ENCODE measurements at places on chromosomes 1 and 21. TPM values are rescaled to one million over a fixed set of nuclear protein-coding genes. Genes with fewer than 3 reads are reported as not detected.

Gene ETV3L
- total RNA-seq: not detected

- DNase-seq: no peak
Observed at GRCh38 chr1:172699695-172700227, 40.9 kb downstream of the FASLG start.

- DNase-seq: no peak
Observed at GRCh38 chr1:39105061-39105840, 79.1 kb downstream of the NDUFS5 start.

DNA sequence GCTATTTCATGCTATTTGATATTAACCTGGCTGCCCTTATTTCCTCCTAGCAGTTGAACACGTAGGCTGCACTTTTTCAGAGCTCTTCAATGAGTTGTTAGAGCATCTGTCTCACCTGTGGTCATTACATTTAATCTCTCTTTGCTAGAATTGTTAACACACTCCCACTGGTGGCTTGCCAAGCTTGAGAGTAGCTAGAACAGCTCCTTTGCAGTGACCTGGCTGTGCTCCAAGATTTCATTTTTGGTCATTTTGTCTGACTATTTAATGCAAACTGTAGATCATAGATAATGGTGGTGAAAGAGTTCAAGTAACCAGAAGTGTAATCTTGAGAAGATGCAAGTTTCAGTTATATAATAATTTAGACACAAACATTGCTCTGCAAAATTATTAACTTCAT, 105.6 kb downstream of the LRRC7 start:
- no peak for DNase-seq

Gene HEYL
- 5.2 TPM for total RNA-seq

GRCh38 chr1:47491341-47491753, 53.5 kb downstream of the FOXD2 start:
- DNase-seq: no peak

Gene C8A
- not detected for total RNA-seq

- peak; percentile 2 for DNase-seq
Observed at GRCh38 chr1:247077876-247078257, 744 bp downstream of the ZNF670 start.

Gene RXFP4
- not detected for total RNA-seq

Gene GPR161
- total RNA-seq: 11.5 TPM

DNA sequence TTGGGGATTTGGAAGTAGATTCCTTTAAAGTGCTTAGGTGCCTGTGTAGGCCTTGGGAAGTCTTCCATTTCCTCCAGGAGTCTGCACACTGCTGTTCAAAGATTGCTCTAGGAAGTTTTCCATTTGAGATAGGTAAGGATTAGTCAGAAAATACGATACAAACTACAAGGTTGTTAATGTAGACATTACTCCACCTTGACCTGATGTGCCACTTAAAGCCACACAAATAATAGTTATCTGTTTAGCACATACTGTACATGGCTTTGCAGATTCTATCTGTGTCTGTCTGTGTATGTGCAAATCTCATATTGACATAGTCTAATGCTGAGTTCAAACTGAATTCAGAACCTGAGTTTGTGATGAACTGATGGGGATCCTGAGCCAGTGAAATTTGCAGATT, 118.4 kb downstream of the RHOU start:
- no peak for DNase-seq

Gene SLAMF9
- not detected for total RNA-seq

GRCh38 chr1:211735208-211736170, 60.1 kb upstream of the NEK2 start:
- peak; percentile 6 for DNase-seq

Gene MANEAL
- total RNA-seq: 3.5 TPM

DNA sequence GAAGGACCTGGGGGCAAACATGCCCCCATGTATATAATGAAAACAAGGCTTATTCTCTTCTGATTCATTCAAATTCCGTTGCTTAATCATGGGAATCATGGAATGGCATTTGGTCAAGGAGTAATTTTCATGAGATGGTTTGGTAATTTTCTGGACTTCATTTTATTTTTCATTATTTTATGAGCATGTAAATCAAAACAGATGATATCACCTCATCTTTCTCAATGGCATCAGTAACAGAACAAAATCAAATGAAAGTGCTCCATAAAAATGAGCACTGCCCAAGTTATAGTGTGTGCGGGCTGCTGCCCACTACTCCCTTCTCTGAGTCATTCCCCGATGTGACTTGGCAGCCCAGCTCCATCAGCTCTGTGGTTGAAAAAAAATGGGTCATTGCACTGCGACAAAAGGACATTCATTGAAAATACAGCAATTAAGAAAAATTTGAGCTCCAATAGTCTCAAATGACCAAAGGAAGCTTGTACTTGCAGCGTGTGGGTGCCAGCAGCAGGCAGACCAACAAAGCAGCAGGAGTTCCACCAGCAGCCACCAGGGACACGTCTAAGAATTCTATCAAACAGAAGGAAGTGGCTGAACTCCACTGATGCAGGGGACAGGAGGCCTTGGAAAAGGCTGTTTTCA, 84.3 kb upstream of the VAV3 start:
- no peak for DNase-seq

DNA sequence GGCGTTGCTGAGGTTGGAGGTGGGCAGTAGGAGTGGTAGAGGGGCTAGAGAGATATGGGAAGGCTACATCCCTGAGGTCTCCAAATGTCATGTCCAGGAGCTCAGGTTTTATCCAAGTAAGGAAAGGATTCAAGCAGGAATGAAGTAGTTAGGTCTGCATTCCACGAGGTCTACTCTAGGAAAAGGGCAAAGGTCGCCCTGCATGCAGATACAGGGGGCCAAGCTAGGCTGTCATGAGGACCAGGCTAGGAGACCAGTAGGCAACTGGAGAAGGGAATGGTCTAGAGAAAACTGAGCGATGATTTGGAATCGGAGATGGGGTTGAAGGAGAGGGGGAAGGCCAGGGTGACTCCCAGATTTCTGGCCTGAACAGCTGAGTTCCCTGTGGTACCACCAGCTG, 48.7 kb downstream of the IRF2BP2 start:
- no peak for DNase-seq

- DNase-seq: no peak
Observed at GRCh38 chr1:174623324-174624035, 175.7 kb downstream of the GPR52 start.

DNA sequence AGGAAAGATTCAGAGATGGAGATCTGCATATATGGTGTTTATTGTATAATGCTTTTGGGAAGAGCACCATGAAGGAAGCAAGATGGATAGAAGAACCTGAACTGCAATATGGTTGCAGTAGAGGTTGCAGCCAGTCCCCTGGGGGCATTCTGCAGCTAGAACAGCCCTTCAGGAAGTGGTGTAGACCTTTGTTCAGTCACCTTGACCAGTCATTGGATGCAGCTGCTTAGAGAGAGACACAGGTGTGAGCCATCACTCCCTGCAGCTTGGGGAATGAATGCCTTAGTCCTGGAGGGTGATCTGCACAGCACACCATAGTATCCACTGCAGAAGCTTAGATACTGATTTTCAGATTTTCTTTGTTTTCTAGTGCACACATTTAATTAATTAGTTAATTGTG, 42.3 kb downstream of the NEK7 start:
- no peak for DNase-seq

Gene MFN2
- 30.7 TPM for total RNA-seq

Gene HJV
- 29.5 TPM for total RNA-seq

DNA sequence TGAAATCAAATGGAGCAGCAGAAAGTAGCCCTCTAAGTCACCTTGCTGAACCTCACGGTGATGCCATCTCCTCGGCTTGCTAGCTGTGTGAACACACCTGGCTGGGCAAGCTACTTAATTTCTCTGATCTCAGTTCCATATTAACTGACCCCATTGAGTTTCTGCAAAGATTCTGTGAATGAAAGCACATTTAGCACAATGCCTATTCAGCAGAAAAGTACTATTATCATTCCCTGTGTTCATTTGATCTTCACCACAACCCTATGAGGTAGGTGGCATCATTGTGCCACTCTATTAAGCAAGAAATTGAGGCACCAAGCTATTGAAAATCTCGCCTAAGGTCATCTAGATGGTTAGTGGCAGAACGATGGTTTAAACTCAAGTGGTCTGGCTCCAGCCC, 130.1 kb upstream of the HOOK1 start:
- no peak for DNase-seq

Gene UBL4B
- 0.20 TPM for total RNA-seq

DNA sequence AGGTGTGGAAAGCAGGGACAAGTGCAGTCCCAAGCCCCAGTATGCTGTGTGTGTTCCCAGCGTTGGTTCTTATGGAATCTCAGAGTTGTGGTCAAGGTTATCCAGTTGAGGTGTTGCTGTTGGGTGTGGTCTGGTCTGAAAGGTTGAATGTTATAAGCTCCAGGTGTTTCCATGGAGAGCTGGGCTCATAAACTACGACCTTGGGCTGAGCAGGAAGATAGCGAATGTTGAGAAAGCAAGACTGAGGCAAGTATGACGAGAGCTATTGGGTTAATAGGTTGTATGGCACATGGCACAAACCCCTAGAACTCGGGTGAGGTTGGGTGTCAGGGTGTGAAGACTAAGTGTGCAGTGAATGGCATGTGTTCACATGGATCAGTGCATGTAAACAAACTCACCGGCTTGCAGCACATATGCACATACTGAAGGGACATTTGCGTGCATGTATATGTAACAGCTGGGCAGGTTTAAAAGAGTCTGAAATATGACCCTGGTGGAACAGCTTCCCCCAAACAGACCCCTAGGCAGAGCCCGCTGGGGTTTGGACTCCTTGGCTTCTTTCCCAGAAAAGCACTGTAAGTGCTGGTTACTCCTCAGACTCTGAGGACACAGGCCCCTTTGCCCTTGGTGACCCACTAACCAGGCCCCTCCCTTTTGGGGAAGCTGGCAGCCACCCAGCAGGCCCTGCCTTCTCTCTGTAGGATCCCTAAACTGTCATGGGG, 117.5 kb downstream of the NAV1 start:
- peak; percentile 71 for DNase-seq

GRCh38 chr1:201905234-201905890, 16.7 kb downstream of the SHISA4 start:
- DNase-seq: no peak

Gene RNU1-1
- 34,682 TPM for total RNA-seq

DNA sequence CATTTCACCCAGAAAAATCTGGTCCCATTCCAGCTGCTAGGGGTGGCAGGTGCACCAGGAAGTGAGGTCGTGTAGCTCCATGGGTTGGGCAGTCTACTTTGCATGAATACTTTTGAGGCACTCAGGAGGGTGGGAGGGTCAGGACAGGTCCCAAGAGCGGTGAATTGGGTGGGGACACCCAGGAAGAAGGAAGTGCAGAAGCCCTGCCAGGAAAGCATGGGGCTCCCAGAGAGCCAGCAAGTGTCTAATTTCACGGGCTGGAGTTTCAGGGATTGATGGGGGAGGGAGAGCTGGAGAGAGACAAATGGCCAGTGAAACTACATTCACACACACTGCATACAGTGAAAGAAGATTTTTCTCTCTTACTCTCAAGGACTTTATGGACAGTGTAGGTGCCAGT, 137.8 kb downstream of the GALNT2 start:
- DNase-seq: no peak

- peak; percentile 8 for DNase-seq
Observed at GRCh38 chr1:6127587-6128163, 52.4 kb downstream of the CHD5 start.

DNA sequence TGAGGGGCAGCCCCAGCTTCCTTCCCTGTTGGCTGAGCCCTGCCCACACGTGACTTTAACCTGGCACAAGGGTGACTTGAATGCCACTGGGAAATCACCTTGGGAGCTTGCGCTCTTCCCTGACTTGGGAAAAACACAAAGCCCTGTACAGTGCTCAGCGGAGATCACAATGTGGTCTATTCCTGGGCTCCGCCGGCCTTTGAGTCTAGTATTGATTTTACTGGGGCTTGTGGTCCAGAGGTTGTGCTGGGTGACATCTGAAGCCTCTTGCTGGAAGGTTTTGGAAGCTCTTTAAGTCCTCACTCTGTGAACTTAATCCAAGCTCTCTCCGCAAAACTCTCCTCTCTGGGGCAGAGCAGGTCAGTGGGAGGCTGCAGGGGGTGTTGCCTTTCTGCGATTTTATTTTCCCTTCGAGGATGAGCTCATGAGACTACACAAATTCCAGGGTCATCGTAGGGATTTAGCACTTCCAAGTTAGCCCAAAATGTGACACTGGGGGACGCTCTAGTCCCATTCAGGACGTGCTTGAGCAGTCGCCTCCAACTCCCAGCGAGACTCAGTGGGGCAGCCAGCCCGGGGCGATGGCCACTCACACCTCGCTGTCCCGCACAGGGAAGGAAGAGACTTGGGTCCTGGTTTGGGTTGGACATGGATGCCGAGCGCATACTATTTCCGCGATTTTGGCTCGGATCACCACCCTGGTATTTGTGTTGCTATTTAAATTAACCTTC, 291.9 kb upstream of the AJAP1 start:
- no peak for DNase-seq

GRCh38 chr1:79726321-79726720, 719.8 kb upstream of the ADGRL4 start:
- DNase-seq: no peak

- peak; percentile 37 for DNase-seq
Observed at GRCh38 chr1:33086384-33086850, 5.5 kb downstream of the AZIN2 start.

Gene ADARB1
- 28.3 TPM for total RNA-seq

DNA sequence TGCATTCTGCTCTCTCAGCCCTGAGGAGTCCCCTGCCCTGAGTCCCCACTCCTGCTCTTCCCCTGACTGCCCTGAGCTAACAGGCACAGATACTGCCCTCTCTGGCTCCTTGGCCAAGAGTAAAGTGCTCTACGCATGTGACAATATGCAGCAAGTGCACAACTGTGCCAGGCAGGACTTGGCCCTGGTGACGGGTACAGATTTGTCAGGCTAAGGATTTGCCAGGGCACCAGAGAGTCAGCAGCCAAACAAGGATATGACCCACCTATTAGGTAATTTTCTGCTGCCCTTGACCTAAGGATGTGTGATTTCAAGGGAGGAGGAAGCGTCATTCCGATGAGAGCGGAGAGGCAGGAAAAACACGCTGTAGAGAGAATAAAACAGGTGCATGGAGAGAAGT, 339.0 kb downstream of the PTPRU start:
- no peak for DNase-seq

DNA sequence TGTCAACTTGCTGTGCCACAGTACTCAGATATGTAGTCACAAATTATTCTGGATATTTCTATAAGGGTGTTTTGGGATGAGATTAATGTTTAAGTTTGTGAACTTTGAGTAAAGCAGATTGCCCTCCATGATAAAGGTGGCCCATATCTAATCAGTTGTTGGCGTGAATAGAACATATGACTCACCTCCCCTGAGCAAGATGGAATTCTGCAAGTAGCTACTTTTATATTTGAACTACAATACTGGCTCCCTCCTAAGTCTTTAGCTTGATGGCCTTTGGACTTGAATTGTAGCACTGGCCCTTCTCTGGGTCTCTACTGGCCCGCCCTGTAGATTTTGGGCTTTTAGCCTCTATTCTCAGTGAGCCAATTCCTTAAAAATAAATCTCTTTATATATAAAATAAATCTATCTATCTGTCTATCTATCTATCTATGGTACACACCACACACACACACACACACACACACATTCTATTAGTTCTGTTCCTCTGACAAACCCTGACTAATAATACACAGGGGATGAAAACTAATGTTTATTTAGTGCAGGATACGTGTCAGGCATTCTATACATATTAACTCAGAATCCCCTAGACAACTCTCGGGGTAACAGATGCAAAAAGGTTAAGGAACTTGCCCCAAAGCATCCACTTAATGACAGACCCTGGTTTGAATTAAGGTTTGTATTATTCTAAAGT, 37.9 kb upstream of the PDC start:
- DNase-seq: no peak

GRCh38 chr1:31798433-31799195, 17.2 kb downstream of the SPOCD1 start:
- DNase-seq: no peak

Gene PLA2G2A
- total RNA-seq: 4.8 TPM

- DNase-seq: no peak
Observed at GRCh38 chr1:109531826-109532364, 7.8 kb upstream of the GPR61 start.

Gene AUNIP
- total RNA-seq: 1.1 TPM

All from skin of body (tissue), 3 donors.